ENCODE measurements at places on chromosomes 2 and 18.

GRCh38 chr18:24326211-24326610, 71.4 kb downstream of the OSBPL1A start:
- no peak for DNase-seq

GRCh38 chr2:232838406-232838874, 31.6 kb upstream of the SNORC start:
- peak; percentile 61 for DNase-seq

DNA sequence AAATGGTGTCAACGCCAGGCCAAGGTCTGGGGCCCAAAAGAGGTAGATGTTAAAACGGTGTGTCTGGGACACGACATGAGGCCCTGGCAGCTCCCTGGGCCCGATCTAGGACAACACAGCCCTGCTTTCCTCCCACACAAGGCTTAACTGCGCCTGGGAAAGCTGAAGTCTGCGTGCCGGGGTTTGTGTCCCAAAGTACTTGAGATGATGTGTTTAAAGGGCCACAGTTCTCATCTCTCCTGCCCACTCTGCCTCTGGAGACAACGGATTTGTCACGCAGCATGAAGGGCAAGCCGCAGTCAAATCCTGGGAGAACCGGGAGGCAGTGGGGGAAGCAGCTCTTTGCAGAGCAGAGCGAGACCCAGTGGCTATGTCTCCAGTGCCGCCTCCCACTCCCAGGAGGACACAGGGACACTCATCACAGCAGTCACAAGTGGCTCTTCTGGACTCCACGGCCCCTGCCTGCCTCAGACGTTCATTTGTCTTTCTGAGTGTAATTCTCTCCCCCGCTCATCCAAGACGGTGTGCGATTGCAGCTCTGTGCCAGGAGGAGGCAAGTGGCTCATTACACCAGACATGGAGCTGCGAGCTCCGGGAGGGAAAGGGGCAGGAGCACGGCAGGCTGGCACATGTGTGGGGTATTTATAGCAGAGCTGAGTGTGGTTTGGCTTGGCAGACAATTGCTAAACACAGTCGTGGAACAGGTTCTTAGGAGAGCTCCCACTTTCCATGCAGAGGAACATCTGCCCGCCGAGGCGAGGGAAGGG, 57.7 kb upstream of the SEMA4C start:
- no peak for DNase-seq

GRCh38 chr2:230160112-230160660, 59.6 kb downstream of the SP110 start:
- peak; percentile 70 for DNase-seq

- no peak for DNase-seq
Measured at GRCh38 chr18:62728254-62728653, 12.9 kb downstream of the PHLPP1 start.

DNA sequence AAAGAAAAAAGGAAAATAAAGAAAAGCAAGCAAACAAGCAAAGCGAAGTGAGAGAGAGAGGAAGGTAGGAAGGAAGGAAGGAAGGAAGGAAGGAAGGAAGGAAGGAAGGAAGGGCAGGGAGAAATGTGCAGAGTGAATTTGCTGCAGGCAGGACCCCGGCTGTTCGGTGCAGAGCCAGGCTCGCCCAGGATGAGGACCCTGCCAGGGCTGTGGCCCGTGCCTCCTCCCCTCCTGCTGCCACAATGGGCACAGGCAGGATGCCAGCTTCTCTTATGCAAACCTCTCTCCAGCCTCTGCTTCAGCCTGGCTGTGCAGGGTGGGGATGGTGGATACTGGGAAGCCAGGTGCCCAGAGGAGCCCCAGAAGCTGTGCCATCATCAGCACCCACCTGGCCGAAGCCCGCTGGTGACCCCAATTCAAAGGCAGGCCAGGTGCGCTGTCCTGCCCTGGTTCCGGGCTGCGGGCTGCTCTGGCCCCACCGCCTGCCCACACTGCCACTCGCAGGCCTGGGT, 3.2 kb downstream of the GPR17 start:
- DNase-seq: no peak

GRCh38 chr2:111128096-111128495, 7.4 kb downstream of the BCL2L11 start:
- DNase-seq: no peak

GRCh38 chr2:44442019-44442418, 80.3 kb downstream of the CAMKMT start:
- no peak for DNase-seq

- peak; percentile 77 for DNase-seq
Measured at GRCh38 chr2:130756053-130756873, 923 bp downstream of the AMER3 start.

DNA sequence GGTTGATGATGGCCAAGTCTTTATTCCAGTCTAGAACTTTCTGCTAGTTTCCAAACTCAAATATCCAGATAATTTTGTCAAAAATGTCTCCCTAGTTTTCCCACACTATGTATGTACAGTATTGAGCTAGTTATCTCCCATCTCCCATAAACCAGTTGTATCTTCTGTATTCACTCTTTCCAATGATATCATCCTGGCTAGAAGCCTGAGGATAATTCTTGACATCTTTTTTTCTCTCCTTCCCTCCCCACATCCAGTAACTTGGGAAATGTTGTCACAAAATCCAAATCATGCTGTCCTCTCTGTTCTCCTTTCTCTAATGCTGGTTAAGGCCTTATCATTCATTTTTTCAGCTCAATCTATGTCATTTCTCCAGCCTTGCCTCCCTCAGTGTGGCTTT, 553.8 kb upstream of the FANCL start:
- DNase-seq: no peak

DNA sequence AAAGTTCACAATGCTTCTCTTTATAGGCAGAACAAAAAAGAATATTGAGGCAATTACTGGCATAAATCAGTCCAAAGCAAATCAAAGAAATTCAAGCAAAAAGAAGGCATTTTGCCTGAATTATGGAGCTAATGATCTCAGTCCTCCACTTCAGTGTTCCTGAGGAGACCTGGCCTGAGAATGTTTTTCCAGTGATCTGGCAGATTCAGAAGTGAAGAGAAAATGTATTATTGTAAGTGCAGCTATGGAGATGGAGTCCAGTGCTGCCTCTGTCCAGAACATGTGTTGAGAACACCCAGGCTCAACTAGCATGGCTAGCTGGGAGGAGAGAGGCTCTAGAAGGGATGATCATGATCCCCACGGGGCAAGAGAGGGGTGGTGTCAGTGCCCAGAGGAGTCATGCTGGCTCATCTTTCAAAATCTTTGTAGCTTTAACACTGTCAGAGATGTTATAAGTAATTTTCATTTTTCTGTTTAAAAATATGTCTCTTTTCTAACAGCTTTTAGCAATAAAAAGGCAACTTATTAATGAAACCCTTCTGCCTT, 367.0 kb upstream of the RAB12 start:
- no peak for DNase-seq

GRCh38 chr2:226184940-226185615, 614.5 kb downstream of the IRS1 start:
- DNase-seq: no peak

- peak; percentile 37 for DNase-seq
Measured at GRCh38 chr2:112216167-112216566, 38.7 kb downstream of the ZC3H8 start.

- DNase-seq: no peak
Measured at GRCh38 chr2:1947316-1947715, 203.0 kb upstream of the PXDN start.

DNA sequence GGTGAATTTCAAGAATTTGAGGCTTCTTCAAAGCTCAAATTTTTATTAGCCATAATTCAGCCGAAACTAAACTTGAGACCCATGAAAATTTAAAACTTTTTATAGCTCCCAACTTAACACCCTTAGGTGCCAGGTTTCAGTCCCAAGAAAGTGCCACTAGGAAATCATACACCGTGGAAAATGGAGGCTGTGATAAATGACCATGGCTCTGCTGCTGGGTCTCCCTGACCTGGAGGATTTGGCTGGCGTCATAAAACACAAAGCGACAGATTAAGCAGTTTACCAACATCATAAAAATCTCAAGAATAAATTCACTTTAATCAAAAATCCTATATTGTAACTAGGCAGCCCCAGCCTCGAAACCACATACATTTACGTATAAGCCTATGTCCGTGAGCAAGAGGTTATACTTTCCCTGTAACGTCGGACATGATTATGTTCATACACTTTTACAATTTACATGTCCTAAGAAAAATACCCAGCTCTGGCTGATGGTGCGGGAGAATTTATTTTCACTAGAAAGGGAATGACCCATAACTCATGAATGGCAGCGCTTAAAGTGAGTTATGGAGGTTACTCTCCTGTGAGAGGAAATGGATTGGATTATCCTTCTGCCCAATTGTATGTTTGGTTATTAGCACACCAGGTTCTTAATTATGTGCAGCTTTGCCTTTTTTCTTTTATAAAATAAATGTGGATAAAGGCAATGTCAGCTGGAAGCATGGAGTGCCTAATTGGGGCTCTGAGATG, 329.4 kb downstream of the AGPS start:
- DNase-seq: no peak

DNA sequence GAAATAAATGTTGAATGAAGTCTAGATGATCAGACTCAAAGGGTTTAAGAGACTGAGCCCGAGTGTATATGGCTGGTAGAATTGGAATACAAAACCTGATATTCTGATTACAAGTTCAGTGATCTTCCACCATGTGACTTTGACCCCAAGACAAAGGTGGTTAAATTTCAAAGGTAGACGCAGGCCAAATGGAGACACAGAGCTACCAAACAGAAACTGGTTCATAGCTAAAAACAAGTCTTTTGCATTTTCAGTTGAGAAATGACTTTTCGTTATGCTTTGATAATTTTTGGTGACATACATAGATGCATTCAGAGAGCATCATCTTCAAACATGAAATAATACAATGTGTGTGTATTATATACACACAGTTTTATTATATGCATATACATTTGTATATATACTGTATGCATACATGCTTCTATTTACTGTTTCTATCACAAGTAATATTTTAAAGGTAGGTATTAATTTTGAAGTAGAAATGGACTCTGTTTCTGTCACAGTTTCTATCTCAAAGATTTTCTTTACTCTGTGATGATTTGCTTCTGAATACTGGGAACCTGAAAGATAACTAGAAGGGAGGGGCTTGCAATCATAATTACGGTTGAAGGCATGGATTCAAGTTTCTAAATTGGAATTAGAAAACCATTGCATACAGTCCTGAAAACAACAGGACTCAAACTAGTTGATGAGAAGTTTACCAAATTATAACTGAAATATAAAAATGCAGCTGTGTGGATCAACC, 142.3 kb downstream of the ABCA12 start:
- DNase-seq: no peak

GRCh38 chr2:10005461-10006235, 37.7 kb upstream of the KLF11 start:
- DNase-seq: no peak

DNA sequence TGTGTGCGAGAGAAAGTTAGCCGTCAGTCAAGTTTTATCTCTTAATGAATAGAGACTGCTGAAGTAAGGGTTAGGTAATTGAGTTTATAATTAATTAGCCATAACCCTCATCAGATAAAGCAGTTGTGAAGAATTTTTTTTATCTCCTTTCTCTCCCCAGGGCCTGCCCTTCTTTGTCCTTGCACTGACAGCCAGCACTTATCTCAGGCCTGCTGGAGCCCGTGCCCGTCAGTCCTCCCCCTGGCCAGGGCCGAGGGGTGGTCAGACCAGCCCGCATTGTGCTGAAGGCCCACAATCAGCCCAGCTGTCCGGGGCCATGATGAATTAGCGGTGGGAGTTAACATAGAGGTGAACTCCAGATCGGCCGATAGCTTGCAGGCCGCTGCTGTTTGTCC, 315.7 kb downstream of the GBX2 start:
- peak; percentile 21 for DNase-seq

DNA sequence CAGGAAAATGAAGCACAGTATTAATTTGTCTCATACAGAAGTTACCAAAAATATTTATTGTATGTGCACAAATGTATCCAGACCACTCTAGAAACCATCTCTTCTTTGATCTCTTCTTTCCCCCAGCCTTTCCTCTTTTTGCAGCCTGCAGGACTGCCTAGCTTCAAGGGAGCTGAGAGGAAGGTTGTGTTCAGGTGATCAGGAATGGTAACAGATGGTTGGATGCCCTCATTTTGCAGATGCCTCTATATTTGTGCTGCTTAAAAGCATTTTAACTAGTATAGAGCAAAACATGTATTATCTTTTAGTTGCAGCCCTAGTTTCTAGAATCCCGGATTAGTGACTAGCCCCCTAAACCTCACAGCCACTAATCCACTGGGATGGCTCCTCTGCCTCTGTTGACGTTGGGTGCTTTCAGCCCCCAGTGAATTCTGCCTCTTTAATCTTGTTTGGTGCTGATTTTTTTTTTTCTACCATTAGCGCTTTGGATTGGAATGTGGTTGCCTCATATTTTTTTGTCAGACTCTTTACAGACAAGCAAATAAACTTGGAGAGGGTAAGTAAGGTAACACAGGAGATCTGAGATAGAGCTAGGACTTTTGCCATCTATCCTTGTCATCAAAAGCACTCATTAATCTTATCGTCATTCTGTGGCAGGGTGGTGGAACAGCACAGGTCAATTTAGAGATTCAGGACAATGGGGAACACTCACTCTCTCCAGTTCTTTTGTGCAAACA, 103.8 kb upstream of the NDUFV2 start:
- DNase-seq: no peak

DNA sequence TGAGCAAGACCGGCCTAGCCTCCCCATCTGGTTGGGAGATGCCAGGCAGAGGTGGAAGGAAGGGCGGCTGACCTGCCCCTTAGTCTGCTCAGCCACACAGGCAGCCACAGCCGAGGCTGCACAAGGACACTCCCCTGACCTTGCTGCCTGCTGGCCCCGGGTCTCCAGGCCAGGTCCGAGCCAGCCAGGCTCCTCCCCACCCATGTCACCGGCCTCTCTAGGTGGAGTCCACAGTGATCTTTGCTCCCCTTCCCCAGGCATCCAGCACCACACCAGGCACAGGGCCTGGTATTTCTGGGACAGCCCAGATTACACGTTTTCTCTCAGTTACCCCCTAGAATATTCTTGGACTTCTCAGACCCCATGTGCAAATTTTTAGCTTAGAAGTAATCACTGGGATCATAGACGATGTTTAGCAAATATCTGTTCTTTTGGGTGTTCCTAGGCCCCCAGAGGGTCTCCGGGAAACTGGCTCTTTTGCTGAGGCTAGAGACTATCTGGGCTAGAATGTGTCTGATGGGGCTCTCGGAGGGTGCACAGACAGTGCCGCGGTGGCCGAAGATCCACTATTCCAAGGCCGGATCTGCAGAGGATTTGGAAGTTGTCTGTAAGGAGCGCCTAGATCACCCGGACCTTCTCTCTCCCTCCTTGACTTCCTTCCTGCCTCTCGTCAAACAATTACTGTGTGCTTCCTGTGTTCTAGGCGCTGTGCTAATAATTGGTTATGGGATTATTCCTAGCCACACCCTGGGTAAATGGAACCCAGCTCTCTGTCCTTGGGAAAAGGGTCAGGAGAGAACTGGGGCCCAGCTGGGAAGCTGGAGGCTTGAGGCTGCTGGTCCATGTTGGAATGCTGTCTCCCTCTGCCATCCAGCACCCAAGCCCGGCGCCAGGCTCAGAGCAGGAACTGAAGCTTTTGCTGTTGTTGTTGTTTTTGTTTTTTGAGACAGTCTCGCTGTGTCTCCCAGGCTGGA, 46.9 kb downstream of the ODC1 start:
- DNase-seq: no peak

DNA sequence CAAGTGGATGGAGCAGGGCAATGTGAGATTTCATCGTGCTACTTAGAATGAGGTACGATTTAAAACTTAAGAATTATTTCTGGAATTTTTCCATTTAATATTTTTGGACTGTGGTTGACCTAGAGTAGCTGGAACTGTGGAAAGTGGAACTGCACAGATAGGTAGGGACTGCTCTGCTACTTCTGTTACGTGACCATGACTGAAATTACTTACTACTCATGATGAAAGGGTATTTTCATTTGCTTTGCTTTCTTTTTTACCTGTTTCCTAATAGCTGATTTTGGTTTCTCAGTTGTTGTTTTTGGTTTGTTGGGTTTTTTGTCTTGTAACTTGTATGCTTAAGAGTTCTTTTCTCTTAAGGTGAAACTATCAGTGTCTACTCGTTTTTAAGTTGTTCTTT, 11.4 kb downstream of the UBE2E3 start:
- no peak for DNase-seq
